ENCODE measurements at places on chromosomes 7 and 10.
A peak's percentile ranks its signal among the peaks of the same experiment; 100 is the strongest.

DNA sequence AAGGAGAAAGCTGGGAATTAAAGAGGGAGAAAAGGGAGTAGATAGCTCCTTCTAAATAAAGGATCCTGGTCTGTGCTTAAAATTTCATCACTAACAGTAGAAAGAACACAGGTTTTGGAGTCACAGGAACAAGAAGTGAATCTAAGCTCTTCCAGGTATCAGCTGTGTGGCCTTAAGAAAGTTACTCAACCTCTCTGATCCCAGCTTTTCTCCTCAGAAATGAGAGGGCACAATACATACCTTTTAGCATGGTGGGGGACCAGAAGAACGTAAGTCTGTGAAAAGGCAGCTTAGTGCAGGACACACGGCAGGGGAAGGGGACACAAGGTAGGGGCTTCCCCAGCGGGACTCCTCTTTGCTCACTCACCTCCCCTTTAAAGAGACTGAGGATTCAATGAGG lies 13.4 kb downstream of the GFRA1 start:
- no peak for DNase-seq

DNA sequence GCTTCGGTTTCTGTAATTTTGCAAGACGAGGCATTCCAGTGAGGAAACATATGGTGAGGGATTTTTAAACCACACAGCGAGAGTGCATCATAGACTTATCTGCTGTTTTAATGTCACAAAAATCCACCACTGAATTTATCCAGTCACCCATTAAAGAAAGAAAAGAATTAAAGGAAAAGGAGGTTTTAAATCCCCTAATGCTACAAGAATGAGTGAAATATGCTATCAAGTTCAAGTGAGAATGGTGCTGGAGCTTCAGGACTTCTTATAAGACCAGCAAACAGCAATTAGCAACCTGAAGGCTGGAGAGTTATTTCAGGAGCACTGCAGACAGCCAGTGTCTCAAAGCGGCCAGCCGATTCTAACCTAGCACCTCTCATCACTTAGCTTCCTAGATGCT lies 439.1 kb upstream of the MGMT start:
- DNase-seq, result no peak

DNA sequence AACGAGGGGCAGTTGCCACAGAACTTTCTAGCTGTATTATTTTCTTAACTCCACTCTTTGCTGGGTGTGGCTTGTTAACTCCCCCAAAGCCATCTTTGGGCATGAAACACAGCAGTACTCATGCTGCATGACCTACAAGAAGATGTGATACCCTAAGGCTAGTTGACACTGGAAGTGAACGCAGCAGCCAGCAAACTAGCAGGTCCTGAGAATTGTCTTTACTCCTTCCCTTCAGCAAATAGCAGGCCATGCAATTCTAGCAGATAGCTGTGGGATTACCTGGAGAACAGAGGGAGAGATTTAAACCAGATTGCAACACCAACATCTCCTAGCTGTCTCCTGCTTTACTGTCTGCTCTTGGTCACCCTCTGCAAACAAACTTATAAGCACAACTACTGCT lies 688.0 kb upstream of the ZWINT start:
- DNase-seq, result no peak

DNA sequence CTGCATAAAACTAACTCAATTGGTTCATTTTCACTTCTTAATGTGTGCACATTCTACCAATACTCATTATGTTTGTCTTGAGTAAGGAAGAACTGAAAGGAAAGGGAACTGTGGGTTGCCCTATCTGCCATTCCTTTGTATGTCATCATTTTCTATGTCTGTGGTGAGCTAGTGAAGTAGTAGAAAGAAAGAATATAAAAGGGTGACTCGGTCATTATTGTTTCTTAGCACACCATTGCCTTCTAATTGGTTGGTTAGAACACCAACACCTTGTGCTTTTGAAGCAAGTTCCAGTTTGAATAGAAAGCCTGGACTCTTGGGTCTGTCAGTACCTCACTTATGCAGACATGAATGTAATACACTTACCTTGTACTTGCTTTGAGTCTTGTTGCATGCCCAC lies 64.3 kb upstream of the MDFIC start:
- no peak for DNase-seq

DNA sequence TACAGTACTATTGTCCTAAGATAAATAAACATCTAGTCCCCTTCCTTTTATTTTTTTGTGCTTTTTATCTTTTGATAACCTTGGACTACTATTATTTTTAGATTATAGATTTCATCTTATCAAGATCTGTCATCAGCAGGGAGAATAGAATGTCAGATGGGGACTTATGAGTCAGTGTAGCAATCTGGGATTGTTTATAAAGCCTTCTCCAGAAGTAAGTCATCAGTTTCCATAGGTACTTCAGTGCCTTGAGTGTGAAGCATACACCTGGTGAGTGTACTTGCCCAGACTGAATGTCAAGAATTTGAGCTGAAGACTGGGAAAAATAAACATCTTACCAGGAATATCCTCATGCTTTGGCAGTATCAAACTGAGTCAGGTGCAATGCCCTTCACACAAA lies 2.1 kb downstream of the CASD1 start:
- peak; percentile 44 for DNase-seq

DNA sequence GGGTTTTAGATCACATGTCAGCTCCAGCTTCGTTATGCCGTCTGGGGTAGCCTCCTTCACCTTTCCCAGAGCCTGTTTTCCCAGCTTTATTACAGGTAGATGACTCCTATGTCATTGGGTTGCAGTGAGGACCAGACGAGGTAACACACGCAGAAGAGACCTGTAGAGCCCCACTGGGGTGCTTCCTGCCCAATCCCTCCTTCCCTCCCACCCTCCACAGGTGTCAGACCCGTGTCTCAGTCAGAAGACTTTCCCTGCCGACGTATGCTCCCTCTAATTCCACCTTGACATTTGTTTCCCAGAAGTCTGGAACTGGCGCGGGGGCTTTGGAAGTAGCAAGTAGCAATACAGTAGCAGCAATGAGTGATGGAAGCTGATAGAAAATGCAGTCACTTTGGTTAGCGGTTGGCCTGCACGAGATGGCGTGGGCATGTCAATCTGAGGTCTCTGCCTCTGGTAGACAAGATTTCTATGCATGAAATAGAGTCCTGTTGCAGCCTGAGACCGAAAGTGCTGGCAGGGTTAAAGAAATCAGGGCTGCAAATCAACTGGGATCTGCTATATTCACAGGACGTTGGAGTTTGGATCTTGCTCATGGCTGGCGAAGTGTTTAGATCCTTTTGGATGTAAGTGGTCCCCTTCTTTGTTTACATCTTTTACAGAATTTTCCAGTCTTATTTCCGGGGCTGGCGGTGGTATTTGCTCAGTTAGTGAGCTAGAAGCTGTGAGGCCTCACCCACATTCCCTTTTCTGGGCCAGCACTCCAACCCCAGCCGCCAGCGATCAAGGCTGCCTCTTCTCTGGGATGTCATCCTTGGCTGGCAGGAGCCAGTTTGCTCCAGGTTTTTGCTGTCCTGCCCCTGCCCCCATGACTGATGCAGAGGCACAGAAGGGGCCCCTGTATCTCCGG lies 78.3 kb upstream of the KMT2C start:
- DNase-seq, result no peak

DNA sequence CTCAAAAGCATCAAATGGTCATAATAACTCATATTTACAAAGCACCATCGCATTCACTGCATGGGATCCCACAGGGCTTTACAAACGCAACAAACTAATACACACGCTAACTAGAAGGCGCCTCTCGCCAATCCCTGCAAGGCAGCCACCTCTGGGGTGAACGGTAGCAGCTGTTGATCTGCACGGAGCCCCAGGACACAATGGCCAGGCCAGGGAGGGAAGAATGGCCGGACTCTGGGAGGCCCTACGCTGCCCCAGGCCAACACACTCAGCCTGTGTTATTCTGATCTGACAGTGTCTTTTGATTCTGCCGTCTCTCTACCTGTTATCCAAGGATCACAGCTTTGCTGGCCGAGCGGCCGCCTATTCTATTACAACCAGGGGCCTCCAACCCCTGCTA lies 41.8 kb downstream of the HABP2 start:
- no peak for DNase-seq

DNA sequence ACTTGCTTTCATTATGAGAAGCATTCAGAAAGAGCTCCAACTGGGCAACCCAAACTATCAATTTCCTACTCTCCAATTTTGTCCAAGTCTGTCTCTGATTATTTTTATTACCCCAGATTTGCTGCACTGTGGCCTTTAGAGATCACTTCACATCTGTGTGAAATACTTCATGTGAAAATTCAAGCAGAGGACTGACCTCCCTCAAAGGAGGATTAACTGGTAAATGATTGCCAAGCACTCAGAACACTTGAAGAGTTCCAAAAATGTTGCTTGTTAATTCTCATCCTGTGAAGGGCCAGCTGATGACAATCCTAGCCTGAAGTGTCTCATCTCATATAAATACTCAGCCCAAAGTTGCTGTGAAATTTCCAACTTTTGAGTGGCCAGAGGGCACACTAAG lies 182.8 kb upstream of the DGKB start:
- DNase-seq, result no peak

GRCh38 chr10:51487576-51487975 lies 211.8 kb downstream of the CSTF2T start:
- DNase-seq, result no peak

DNA sequence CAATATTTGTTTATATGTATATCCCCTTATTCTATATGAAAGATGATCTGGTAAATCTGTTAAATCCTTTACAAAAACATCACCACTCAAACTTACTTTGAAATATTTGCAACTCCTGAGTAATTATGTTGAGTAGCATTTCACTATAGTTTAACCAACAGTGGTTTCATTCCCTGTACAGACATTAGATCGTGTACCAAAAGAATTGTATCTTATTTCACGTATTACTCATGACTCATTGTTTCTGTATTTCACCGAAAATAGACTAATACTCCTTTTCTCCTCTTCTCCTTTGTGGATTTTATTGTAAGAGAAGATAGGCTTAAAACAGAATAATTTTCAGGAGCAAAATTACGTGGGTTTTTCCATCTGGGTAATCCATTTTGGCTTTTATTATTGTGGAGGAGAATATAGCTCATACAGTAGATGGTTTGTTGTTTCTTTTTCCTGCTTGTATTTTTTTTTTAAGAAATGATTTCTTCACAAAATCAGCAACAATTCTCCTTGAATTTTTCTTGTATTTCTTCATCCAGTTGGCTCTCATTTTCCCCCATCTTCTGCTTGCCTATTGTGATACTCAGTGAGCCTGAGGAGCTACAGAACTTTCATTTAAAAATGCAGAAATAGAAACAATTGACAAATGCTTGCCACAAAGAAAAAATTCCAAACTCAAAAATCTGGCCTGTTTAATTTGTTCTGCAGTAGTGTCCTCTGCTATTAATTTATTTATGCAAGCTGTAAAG lies 90.6 kb upstream of the OIT3 start:
- DNase-seq, result no peak

- DNase-seq, result no peak
These were observed 175.3 kb upstream of the AGR3 start for GRCh38 chr7:17057143-17057509.

DNA sequence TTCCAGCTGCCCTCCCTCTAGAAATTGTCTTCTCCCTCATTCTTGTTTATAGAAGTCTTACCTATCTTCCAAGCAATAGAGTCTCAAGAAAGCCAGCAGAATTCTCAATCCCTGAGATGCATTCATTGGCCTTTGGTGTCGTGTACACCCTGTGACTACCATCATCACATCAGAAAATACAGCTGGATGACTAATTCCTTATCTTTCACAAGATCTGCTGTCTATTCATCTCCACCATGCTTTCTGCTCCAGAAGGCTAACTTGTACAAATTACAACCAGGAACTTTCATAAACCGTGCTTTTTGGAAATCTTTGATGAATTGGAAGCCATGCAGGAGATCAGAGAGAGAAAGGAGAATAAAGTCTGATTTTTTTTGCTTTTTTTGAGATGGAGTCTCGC lies 1062.9 kb upstream of the GHITM start:
- DNase-seq, result no peak

- DNase-seq, result no peak
These were observed 203.6 kb upstream of the PRSS58 start for GRCh38 chr7:142461437-142461836.

- DNase-seq, result no peak
These were observed 108.6 kb downstream of the LRRC4 start for GRCh38 chr7:127922656-127923055.

GRCh38 chr7:18330548-18330947 lies 165.0 kb upstream of the HDAC9 start:
- DNase-seq, result no peak

DNA sequence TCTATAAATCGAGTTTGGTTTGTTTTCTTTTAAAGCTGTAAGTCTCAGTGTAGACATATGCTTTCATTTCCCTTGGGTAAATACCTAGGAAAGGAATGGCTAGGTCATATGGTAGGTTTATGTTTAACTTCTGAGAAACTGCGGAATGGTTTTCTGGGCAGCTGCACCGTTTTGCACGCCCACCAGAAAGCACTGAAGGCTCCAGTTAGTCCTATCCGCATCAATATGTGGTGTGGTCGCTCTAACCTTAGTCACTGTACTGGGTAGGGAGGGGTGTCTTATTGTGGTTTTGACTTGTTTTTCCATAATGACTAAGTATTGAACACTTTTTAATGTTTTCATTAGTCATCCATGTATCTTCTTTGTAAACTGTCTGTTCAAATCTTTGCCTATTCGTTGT lies 279.5 kb upstream of the AKR1E2 start:
- no peak for DNase-seq

DNA sequence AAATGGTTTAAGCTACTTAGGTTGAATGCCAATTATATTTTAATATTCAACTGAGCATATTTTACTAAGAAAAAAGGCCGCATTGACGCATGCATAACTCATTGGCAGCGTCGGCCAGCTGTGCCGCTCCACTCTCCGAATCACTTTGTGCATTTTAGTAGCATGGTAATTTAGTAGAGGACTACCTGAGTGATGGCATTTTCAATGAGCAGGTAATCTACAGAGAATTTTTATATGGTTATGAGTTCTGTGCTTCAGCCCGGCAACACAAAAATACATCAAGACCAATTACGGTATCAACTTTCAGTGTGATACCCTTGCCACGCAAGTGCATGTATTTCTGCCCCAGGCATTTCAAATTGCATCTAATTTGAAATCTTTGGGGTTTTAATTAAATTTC lies 247.2 kb downstream of the EBF3 start:
- no peak for DNase-seq

- DNase-seq, result no peak
These were observed 56.3 kb downstream of the WDFY4 start for GRCh38 chr10:48740988-48741387.

DNA sequence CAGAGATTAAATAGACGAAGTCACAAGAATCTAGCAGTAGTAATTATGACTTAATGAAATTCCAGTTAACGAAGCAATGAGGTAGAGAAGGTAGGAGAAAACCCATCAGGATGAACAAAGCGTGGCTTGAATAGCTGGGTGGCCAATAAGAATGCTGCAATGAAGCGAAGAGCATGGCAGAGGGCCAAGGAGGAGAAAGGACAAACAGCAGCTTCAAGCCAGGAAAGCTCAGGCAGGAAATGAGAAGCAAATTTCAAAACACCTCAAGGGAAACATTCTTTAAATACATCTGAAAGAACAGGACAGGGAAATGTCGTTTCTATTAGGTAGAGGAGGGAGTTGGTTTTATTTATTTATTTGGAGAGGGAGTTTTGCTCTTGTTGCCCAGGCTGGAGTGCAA lies 122.5 kb downstream of the KIAA1217 start:
- no peak for DNase-seq
